Stimulated activated CD8-positive, alpha-beta memory T cell treated with anti-CD3 and anti-CD28 coated beads, Interleukin-2, amount 100 ng/mL, for 48 hours (primary cell): ENCODE measurements at places on chromosomes 13 and 19.

DNA sequence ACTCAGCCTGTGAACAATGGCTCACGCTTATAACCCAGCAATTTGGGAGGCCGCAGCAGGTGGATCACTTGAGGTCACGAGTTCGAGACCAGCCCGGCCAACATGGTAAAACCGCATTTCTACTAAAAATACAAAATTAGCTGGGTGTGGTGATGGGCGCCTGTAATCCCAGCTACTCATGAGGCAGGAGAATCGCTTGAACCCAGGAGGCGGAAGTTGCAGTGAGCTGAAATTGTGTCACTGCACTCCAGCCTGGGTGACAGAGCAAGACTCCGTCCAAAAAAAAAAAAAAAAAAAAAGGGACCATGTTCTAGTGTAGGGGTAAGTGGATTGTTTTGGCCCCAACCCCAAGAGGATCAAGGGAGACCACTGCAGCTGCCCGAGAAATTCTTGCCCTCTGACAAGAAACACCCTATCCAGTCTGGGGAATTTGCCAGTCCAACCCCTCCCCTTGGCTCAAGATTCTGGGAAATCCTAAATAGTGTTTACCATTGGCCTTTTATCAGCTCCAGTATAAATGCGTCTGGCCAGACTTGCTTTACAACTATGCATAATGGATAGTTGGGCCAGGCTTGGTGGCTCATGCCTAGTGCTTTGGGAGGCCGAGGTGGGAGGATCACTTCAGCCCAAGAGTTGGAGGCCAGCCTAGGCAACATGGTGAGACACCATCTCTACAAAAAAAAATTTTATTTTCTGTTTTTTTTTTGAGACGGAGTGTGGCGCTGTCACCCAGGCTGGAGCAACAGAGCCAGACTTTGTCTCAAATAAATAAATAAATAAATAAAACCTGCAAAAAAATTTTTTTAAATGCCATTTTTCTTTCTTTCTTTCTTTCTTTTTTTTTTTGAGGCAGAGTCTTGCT is 5.1 kb upstream of the DHDH start:
- DNase-seq, result no peak

DNA sequence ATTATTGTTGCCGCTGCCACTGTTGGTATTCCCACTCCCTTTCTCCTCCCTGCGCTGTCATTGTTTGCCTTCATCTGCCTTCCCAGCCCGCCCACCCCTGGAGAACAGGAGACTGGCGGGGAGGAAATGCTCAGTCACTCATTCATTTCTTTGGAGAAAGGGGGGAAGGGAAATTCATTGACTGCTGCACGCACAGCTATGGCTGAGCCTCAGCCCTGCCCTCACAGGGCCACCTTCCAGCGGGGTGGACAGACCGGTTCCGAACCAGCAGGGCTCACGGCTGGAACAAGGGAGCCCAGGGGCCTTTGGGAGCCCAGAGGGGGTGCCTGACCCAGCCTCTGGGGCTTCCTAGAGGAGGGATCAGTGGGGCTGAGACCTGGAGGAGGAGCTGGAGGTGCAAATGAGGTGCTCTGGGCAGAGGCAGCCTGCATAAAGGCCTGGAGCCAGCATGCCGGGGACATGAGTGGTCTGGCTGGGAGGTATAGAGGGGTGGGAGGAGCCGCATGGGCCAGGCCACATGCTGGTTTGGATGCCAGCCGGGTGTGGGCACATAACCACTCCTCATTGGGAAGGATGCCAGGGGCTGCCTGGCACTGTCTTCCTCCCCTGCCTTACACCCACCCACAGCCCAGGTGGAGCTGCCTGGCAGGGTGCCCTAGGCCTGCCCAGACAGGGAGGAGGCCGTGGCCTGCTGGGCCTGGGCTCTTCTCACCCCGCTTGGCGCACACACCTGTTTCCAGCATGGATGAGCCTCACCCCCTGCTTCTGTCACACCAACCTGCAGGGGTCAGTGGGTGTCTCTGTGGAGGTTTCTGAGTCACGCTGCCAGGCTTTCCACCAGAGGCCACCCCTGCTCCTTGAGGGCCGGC is 26.8 kb downstream of the PPP5C start:
- DNase-seq, result no peak

- DNase-seq, result no peak
These were observed 344.6 kb downstream of the DNAJC15 start for GRCh38 chr13:43368003-43368402.

GRCh38 chr13:24660023-24660741 is 20.0 kb upstream of the ATP12A start:
- DNase-seq, result no peak

GRCh38 chr13:48040896-48041295 is 3.4 kb downstream of the NUDT15 start:
- DNase-seq, result no peak

GRCh38 chr13:44431150-44431549 is 57.5 kb downstream of the SERP2 start:
- DNase-seq, result no peak

DNA sequence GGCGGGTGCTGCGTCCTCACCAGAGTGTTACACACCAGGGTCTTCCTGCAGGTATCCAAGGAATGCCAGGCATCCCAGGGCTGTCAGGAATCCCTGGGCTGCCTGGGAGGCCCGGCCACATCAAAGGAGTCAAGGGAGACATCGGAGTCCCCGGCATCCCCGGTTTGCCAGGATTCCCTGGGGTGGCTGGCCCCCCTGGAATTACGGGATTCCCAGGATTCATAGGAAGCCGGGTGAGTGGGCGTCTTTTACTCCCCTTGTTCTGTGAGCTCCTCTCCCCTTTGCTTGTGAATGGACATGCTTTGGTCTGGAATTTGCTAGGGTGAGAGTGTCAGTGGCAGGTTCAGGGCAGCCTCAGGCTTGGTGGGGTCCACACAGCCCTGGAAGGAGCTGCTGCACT is 75.9 kb downstream of the RAB20 start:
- no peak for DNase-seq

GRCh38 chr19:1862424-1863327 is 703 bp downstream of the KLF16 start:
- DNase-seq, result no peak
